ENCODE measurements at places on chromosomes 11 and 22.

DNA sequence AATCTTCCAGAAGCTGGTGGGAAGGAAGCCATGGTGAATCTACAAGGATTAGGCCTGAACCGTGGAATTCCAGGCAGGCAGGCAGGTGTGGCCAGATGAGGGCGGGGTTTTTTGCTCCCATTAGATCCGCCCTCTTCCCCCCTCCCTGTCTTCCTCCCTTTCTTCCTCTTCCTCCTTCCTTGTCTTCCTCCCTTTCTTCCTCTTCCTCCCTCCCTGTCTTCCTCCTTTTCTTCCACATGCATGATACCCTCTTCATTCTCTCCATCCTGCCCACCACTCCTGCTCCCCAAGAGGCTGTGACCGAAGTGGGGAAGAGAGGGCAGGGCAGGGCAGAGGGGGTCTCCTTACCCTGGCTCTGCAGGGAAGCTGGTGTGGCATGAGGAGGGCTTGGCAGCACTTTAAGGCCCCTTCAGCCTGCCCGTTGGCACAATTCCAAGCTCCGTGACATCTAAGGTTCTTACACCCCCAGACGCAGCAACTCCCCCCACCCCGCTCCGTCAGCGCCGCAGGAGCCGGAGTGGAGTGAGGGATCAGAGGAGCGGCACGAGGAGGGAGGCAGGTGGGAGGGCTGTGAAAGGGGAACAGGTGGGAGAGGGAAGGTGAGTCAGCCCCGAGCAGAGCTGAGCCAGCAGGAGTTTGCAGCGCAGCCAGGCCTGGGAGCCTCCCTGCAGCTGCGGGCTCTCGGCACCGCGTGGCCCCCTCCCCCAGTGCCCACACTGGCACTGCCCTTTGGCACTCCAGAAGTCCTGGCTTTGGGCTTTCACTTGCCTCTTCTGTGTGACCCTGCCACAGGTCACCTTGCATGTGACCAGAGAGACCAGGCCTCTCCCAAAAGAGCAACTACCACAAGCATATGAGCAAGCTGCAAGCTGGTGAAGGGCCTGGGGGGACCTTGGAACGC is 32.1 kb downstream of the KCNJ4 start:
- no peak for DNase-seq

DNA sequence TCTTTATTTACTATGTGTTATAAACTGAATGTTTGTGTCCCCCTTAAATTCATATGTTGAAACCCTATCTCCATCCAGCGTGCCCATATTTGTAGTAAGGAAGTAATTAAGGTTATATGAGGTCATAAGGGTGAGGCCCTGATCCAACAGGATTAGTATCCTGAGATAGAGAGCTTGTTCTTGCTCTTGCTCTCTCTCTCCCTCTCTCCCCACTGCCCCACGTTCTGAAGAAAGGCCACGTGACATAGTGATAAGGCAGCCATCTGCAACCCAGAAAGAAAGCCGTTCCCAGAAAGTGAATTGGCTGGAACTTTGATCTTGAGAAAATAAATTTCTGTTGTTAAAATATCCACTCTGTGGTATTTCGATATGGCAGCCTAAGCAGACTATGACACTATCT is 212.5 kb downstream of the SWAP70 start:
- no peak for DNase-seq

GRCh38 chr11:18106688-18107087 is 806 bp upstream of the SAAL1 start:
- DNase-seq, result no peak

- no peak for DNase-seq
Measured at GRCh38 chr11:85536438-85536837, 90.7 kb downstream of the DLG2 start.

DNA sequence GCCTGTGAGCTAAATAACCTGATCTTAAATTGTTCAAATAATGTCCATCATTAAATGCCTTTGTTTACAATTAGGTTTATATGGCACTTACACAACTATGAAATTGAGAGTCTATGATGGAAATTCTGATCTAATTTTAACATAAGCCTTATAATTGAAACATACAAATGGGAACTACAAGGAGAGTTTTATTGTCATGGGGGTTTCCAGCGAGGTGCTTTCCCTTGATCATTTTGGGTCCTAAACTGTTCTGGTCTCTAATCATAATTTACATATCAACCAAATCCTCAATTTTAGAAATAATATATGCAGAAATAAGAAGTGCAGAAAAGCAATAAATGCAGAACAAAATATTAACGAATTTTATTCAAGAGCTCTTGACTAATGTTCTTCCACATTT is 44.9 kb downstream of the RRAS2 start:
- no peak for DNase-seq

GRCh38 chr11:134939031-134939430 is 527.0 kb upstream of the B3GAT1 start:
- no peak for DNase-seq

- DNase-seq, result peak; percentile 86
Measured at GRCh38 chr11:72724851-72725723, 27.1 kb downstream of the ARAP1 start.

- DNase-seq, result no peak
Measured at GRCh38 chr11:67032830-67033551, 10.1 kb downstream of the SYT12 start.

DNA sequence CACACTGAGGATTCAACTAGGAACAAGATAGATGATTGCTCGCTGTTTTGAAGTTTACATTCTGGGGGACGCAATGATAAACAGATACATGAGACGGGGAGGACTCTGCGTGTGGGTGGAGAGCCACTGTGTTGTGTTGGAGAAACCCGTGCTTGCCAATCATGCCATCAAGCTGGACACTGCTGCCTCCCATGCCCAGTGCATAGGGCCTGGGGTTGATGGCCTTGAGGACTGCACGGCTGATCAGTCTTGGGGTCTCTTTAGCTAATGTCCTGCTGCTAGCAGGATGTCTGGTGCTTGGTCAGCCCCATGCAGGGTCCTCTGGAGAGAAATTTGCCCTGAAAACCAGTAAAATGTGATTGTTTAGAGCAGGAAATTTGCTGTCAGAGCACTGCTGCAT is 221.2 kb upstream of the B3GAT1 start:
- DNase-seq, result no peak

DNA sequence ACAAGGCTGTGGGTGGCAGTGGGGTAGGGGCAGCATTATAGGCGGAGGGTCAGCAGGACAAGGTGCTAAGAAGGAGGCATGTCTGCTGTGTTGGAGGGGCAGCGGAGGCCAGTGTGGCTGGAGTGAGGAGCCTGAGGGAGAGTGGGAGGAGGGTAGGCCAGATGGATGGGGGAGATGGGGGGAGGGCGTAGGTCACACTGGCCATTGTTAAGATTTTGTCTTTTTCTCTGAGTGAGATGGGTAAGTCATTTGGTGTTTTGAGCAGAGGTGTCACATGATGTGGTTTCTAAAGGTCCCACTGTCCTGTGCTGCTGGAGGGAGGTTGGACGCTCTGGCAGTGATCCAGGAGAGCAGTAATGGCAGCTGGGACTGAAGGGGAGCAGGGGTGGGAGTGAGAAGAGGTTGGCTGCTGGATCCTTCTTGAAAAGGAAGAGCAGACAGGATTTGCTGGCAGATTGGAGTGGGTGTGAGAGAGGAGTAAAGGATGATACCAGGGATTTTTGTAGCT is 9.8 kb downstream of the PPP6R3 start:
- peak; percentile 32 for DNase-seq

GRCh38 chr11:131908316-131908715 is 537.9 kb downstream of the NTM start:
- no peak for DNase-seq

- no peak for DNase-seq
Measured at GRCh38 chr22:30801695-30802094, 107.0 kb downstream of the OSBP2 start.

GRCh38 chr11:59625703-59626102 is 10.1 kb upstream of the OSBP start:
- DNase-seq, result no peak

DNA sequence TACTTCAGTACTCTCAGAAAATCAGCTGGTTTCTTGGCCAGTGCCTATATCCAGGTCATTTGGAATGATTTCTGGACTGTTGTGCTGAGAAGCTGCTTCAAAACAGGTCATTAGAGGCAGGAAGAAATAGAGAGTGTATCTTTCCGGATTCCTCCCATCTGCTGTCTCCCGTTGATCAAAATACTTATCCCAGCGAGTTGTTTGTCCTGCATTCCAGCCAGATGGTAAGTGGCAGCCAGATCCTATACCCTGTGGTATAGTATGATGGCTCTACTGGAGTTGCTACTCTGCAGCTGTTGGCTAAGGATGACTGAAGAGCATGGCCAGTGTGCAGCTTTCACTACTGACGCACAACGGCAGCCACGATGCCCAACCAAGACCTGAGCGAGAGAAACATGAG is 560.9 kb upstream of the ANO5 start:
- no peak for DNase-seq

DNA sequence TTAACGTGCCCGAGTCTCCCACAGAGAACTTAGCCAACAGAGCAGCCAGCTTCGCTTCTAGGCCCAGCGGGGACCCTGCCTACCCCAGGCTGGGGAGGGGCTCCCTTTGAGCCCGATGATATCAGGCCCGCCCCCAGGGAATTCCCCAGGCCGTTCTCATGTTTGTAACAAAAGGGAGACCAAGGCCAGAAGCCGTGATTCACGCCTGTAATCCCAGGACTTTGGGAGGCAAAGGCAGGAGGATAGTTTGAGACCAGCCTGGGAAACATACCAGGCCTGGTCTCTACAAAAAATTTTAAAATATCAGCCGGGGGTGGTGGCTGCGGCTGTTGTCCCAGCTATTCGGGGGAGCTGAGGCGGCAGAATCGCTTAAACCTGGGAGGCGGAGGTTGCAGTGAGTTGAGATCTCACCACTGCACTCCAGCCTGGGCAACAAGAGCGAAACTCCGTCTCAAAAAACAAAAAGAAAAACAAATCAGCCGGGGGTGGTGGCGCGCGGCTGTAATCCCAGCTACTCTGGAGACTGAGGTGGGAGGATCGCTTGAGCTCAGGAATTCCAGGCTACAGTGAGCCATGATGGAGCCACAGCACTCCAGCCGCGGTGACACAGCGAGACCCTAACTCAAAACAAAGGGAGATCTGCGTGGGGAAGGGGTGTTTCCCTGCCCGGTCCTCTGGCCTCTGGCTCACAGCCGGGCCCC is 1.7 kb downstream of the DRD4 start:
- DNase-seq, result no peak

- peak; percentile 68 for DNase-seq
Measured at GRCh38 chr11:134139873-134140331, 71.0 kb downstream of the JAM3 start.

DNA sequence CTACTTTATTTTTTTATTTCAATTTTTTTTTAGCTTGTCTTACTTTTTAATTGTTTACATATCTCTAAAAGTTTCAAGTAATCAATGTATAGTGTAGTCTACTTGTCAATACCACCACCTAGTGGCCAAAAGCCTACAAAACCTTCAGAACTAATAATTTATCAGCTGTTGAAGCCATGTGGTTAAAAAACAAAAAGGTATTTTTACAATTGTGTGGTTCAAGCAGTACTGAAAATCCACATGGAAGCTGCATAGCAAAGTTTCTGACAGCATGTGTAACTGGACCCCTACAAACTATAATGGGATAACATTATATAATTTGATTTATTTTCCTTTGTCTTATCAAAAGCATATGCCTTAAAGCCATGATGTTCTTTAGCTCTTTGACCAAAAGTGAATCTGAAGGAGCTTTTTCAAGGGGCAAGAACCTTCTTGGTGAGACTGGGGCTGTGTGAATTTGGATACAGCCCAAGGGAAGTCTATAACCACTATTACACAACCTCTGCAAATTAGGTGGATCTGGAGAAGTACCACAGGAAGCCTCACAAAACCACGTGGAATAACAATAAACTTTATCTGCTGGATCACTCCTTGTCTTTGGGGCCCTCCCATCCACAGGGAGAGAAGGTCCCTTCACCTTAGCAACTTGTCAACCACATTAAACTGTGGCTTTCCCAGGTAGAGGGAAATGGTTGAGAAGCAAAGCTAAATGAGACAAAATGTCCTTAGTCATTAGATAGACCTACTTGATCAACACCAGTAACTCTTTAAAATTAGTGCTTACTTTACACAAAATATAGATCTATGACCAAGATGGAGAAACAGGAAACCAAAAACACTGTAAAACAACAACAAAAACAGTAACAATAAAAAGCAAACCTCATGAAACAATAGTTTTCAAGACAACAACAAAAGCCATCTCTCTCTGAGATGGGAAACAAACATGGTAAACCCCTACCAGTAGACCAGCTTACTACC is 9.9 kb downstream of the NARS2 start:
- DNase-seq, result peak; percentile 84

DNA sequence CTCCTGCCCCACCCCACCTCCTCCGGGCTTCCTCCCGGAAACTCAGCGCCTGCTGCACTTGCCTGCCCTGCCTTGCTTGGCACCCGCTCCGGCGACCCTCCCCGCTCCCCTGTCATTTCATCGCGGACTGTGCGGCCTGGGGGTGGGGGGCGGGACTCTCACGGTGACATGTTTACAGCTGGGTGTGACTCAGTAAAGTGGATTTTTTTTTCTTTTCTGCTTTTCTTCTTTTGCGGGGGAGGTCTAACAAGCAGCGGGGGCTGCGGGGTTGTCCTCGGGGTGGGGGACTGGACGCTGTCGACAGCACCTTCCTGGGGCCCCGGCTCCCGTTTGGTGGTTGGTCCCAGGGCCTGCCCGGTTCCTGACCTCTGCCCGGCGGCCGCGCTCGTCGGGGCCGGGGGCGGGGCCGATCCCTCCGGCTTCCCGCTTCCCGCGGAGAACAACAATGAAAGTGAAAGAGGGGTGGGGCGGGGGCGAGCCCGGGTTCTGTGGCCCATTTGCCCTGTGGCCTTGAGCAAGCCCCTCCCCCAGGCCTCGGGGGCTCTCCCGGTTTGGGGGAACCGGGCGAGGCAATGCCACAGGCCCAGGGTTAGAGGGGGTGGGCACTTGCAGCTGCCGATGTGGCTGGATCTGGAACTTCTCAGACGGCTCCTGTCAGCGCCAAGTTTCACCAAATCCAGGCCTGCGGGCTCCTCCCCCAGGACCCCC is 975 bp upstream of the MDK start:
- no peak for DNase-seq

DNA sequence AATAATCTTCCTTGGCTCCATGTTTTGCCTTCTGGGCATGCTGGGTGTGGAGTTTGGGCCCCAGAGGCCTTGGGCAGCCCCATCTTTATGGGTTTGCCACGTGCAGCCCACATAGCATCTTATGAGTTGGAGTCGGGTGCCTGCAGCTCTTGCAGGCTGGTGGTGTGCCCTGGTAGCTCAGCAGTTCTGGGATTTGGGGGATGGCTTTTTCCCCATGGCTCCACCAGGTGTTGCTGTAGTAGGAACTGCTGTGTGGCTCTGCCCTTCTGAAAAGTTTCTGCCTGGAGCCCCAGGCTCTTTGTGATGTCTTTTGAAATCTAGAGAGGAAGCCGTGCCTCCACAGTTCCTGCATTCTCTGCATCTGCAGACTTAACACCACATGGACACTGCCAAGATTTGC is 16.8 kb downstream of the EED start:
- DNase-seq, result no peak
